NCI-H69 (cell line): ENCODE measurements at places on chromosomes 4 and X.

GRCh38 chr4:186485561-186486062, 69.8 kb downstream of the MTNR1A start:
- no peak for DNase-seq

DNA sequence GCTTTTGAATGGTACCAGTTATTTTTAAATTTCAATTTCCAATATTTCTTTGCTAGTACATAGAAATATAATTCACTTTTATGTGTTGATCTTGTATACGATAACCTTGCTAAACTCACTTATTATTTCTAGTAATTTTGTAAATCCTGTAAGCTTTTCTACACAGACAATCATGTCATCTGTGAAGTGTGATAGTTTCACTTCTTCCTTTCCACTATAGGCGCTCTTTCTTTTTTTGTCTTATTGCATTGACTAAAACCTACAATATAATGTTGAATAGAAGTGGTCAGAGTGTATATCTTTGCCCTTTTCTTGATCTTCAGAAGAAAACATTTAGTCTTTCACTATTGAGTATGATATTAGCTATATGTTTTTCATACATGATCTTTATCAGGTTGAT, 76.6 kb downstream of the ZNF182 start:
- no peak for DNase-seq

- DNase-seq, result peak; percentile 33
These were observed 103.8 kb downstream of the CAMK2D start for GRCh38 chr4:113657586-113658233.

DNA sequence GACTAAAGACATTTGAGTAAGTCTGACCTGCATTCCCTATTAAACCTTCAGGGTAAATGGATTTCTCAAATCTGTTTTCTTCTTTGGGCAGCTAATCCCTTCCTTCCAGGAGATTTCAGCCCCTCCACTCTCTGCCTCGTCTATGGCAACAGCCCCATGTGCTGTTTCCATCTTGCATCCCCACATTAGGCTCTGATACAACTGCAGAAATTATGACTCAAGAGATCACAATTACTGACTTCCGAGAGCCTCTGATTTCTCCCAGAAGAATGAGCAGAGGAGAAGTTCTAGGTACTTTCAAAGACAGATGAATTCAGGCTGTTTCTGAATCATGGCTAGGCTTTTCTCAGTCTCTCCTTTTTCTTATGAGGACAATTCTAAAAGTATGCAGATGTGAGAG, 38.7 kb downstream of the RAI2 start:
- DNase-seq, result no peak

- DNase-seq, result no peak
These were observed 175.6 kb downstream of the FBXO8 start for GRCh38 chr4:174107746-174108354.

- DNase-seq, result peak; percentile 3
These were observed 159.5 kb upstream of the USP38 start for GRCh38 chr4:143025081-143025704.

GRCh38 chrX:118251271-118251670, 94.6 kb upstream of the WDR44 start:
- no peak for DNase-seq

GRCh38 chrX:79375340-79375739, 8.2 kb upstream of the ITM2A start:
- no peak for DNase-seq

DNA sequence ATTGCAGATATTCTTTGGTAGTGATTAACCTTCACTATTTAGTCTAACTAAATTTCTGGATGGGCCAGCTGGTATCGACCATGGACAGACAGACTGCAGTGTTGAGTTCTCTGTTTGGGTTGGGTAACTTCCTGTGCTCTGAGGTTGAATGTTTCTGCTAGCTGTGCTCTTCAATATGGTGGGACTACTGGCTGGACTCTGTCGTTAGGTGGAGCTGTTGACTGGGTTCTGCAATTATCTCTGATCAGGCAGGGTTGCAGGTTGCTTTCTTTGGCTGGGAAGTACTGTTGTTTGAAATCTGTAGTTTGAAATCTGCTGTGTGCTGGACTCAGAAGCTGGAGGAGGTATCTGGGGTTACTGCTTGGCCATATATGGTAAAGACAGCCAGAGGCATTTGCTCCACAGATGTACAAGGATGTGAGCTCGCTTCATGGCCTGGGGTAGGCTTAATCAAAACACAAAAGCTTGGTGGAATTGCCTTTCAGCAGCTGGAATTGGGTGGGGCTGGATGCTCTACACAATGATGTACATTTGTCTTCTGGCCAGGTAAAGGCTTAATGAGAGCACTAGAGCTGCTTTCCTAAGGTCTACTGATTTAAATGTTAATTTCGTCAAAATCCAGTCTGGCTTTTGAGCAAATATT, 1472.0 kb downstream of the FAM133A start:
- no peak for DNase-seq
